ENCODE measurements at places on chromosomes 16 and 17.

- DNase-seq: no peak
Observed at GRCh38 chr16:21150375-21151001, at the start of gene DNAH3. Gene DNAH3, minus strand, starts transcription at chr16:21150846. Its CDS starts 527 bp downstream, at chr16:21150319.

GRCh38 chr16:80992676-80993293, 13.9 kb downstream of the CMC2 start:
- no peak for DNase-seq

GRCh38 chr16:89504091-89504490, 4.1 kb upstream of the SPG7 start:
- DNase-seq: no peak

DNA sequence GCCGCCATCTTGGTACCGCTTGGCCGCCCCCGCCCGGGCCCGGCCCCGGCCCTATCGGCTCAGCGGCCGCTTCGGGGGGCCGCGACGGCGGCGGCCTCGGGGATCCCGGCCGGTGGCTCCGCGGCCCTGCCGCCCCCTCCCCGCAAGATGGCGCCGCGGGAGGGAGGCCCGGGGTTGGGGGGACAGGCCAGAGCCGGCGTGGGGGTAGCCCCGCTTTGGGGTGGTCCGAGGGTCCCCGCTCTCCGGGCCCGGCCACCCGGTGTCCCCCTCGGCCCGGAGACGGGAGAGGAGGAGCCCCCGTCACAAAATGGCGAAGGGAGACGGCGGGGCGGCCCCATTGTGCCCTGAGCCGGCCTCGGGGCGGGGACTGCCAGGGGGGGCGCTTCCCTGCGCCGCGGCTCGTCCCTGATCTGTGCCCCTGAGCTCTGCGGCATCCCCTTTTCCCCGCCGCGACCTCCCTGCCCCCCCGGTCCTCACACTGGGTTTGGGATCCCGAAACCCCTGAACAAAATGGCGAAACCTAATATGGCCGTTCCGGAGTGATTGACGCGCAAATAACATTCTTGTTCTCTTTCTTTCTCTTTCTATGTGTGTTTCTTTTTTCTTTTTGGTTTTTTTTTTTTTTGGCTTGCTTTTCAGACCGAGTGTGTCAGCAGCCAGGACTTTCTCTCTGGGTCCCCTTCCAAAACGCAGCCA, 986 bp downstream of the HAPSTR1 start:
- DNase-seq: peak; percentile 50

DNA sequence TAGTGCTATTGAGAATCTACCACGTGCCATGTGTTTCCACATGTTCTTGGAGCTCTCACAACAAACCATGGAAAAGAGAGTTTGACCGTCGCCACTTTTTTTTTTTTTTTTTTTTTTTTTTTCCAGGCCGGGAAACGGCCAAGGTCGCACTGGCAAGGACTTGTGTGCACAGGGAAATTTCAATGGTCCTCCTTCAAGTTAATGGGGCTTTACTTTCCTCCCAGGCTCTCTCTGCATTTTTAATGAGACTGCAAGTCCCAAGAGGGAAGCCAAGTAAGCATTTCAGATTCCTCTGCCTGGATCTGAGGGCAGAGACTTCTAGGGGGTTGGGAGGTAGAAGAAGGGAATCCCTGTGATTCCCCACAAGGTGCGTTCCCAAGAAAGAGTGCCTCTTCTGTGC, 94.7 kb upstream of the MPHOSPH6 start:
- no peak for DNase-seq

DNA sequence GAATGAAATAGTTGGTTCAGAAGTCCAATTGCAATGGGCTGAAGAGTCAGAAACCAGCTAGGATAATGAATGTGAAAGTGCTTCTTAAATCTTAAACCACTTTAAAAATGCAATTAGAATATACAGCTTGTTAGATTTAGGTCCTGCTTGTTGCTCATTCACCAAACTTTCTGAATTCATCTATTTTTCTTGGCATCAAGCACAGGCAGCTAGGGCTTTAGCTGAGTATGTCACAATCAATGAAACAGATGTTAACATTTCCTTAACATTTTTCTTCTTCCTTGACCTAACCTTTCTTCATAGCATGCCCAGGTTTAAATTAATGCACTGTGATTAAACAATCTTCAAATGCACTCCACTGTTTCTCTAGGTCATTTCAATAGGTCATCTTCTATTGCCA, 14.4 kb downstream of the KIF2B start:
- no peak for DNase-seq

DNA sequence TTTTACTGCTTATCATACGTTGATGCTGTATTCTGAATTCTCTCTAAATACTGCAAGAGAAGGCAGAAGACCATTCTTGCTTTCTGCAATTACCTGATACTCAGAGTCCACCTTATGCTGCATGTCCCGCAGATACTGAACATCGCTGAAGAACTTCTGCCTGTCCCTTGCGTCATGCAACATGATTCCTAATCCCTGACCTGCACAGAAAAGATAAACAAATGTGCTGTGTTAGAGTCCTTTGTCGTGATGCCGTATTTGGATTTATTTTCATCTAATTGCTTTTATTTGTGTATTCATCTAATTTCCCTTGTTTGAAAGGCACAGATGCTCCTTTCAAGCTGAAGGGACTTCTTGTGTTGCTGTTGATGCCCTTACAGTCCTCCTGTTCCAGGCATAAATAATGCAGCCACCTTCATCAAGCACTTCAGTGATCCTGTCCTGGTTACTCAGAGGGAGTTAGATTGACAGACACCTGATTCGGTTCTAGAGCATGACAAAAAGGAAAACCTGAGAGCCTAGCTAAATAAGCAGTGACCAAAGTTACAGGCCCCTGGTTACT, 6.5 kb downstream of the MARCHF10 start:
- DNase-seq: no peak

DNA sequence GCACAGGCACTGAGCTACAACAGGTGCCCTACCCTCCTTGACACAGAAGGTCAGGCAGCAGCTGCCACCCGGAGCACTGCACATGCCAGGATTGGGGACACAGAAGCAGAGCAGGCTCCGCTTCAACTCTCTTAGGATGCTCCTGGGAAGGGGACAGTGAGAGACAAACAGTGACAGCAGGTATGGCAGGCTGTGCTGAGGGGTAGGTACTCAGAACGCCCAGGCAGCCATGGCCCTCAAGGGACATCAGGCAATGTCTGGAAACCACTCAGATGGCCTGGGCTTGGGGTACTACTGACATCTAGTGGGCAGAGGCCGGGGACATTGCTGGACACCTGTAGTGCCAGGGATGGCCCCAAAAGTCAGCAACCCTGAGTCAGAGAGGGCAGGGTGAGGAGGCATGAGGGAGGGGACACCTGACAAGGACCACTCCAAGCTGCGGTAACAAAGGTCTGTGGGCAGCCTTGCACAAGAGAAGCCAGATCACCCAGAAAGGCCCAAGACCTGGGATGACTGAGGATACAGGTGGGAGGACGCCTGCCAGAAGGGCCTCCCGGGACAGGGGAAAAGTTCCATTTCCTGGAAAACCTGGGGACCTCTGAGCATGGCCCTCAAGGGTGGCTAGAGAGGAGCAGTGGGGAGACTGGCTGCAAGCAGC, 21.2 kb downstream of the PEMT start:
- DNase-seq: no peak

DNA sequence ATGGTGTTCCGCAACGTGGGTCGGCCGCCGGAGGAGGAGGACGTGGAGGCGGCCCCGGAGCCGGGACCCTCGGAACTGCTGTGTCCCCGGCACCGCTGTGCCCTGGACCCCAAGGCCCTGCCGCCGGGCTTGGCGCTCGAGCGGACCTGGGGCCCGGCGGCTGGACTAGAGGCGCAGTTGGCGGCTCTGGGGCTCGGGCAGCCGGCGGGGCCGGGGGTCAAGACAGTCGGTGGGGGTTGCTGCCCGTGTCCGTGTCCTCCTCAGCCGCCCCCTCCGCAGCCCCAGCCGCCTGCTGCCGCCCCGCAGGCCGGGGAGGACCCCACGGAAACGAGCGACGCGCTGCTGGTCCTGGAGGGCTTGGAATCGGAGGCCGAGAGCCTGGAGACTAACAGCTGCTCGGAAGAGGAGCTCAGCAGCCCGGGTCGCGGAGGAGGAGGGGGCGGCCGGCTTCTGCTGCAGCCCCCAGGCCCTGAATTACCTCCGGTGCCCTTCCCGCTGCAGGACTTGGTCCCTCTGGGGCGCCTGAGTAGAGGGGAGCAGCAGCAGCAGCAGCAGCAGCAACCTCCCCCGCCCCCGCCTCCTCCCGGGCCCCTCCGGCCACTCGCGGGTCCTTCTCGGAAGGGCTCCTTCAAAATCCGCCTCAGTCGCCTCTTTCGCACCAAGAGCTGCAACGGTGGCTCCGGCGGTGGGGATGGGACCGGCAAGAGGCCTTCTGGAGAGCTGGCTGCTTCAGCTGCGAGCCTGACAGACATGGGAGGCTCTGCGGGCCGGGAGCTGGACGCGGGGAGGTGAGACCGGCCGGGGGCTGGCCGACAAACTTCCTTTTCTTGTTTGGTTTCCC, 821 bp downstream of the SOCS7 start:
- DNase-seq: peak; percentile 17

DNA sequence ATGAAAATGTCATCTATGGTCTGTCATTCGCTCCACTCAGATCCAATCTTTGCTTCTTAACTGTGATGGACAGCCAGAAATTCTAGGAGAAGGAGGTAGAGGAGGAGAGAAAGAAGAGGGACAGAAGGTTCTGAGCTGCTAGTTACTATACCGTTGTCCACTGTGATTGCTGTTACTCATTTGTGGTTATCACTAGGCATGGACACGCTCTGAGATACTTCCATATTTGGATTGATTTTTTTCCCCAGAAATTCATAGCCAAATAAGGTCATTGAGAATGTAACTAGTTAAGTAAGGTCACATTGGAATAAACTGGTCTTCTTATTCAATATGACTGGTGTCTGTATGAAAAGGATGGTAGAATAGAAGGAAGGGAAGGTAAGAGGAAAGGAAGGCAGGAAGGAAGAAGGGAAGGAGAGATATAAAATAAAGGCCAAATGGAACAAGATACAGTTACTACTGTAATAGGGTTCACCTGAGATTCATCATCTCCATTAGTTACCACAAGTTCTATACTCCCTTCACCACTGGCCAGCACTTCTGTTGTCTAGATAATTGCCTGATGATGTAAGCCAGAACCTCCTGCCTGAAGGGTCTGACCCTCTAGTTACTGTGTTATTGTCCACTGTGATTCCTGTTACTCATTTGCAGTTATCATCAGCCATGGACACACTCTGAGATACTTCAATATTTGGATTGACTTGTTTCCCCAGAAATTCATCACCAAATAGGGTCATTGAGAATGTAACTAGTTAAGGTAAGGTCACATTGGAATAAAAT, 2.9 kb downstream of the KRTAP9-7 start:
- no peak for DNase-seq

DNA sequence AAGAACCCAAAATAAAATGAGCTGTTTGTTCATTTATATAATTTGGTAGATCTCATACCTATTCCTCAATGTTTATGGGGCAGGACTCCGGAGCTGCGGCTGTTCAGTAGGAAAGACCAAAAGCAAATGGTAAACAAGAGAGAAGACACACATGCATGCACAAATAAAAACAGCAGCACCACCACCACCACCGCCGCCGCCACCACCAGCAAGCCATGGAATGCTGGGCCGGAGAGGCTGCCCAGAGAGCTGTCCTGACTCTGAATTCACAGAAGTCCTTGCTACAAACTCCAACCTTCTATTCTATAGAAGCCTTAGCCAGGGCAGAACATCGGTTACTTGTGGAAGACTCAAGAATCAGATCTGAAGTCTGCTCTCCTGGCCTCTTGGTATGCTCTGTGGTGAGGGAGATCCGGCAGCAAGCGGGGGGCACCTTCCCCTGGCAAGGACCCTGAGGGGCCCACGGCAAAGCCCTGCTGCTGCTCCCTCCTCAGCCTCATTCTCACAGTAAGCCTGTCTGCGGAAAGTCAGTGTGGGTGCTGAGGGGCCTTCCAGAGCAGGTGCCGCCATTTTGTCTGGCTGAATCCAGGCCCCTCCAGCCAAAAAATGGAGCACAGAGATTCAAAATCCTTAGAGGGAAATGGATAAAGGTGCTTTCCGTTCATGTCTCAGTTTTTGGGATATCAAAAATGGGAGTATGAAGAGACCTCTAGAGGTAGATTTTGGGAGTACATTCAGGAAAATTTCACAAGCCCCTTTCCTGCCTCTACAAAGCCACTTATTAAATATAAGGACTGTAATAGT, 6.4 kb upstream of the FOXJ1 start:
- no peak for DNase-seq

DNA sequence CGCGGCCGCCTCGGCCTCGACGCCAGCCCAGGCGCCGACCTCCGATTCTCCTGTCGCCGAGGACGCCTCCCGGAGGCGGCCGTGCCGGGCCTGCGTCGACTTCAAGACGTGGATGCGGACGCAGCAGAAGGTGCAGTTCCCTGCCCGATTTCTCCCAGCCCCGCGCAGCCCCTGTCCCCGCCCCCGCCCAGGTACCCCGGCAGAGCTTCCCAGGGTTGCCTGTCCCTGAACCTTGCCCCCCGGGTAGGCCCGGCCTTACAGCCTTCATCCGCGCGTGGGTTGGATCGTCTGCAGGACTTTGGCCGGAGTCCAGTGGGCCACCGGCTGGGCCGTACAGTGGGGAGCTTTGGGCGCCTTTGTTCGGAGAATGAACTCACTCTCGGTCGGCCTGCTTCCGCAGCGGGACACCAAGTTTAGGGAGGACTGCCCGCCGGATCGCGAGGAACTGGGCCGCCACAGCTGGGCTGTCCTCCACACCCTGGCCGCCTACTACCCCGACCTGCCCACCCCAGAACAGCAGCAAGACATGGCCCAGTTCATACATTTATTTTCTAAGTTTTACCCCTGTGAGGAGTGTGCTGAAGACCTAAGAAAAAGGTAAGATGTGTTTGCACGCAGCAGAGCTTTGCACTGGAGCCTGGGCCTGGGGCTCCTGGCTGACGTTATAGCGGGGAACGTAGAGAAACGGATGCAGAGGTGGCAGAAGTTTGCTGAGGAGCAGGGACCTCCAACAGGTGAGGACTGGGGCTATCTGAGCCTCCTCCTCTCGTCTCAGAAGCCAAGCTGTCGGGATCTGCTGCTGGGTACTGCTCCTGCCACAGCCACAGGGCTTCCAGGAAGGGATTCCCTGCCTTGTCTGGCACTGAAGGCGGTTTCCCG, 593 bp downstream of the GFER start:
- no peak for DNase-seq

DNA sequence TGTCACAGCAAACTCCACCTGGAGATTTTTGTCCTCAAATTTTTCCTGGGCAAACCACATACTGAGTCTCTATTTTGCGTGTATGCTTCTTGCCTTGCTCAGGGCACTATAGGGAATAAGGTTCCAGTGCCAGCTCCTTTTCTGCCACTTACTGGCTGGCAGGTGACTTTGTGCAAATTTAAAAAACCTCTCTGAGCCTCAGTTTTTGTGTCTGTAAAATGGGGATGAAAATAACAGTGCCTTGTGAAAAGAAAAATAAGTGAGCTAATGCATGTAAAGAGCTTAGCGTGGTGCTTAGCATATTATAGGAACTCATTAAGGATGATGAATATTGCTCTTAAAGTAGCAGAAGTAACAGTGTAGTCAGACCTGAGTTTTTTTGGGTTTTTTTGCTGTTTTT, 19.9 kb downstream of the CLEC19A start:
- DNase-seq: no peak

DNA sequence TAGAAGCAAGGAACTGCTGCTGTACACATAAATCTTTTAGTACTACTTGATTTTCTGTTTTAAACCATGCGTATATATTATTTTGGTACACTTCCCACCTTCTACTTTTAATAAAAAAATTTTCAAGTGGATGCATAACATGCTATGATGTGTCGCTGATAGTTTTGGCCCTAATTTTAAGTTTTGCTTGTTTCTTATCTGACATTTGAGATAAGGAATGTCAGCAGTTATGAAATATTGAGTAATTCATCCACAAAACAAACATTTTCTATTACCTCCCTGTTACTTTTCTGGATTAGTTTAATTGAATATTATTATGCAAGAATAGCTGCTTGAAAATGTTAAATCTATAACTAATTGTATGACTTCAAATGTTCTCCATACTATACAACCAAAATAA, 35.8 kb downstream of the N4BP1 start:
- DNase-seq: no peak

GRCh38 chr16:495127-495748, 32.3 kb upstream of the CAPN15 start:
- DNase-seq: no peak
